Activated T-cell treated with anti-CD3 and anti-CD28 coated beads for 4 hours (primary cell): ENCODE measurements at places on chromosomes 4 and X.
A peak's percentile ranks its signal among the peaks of the same experiment; 100 is the strongest.

- DNase-seq = peak; percentile 47
These were observed 26.8 kb downstream of the PRPS1 start for GRCh38 chrX:107654872-107655761.

DNA sequence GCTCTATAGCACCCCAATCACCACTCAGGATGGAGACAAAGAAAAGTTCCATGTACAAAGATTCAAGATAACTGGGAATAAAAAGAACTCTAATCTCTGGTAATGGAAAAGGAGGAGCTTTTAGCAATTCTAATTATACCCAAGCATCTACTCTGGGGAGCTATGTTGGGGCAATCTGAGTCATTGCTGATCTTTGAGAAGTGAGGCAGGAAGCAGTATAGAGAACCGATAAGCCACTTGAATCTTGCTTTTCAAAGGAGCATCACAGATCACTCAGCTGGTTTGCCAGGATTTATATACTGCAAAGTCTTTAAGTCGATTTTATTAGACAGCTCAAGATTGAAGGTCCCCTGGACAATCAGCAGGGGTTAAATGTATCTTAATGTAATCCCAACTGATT is 220.0 kb downstream of the ENOX2 start:
- DNase-seq = no peak

DNA sequence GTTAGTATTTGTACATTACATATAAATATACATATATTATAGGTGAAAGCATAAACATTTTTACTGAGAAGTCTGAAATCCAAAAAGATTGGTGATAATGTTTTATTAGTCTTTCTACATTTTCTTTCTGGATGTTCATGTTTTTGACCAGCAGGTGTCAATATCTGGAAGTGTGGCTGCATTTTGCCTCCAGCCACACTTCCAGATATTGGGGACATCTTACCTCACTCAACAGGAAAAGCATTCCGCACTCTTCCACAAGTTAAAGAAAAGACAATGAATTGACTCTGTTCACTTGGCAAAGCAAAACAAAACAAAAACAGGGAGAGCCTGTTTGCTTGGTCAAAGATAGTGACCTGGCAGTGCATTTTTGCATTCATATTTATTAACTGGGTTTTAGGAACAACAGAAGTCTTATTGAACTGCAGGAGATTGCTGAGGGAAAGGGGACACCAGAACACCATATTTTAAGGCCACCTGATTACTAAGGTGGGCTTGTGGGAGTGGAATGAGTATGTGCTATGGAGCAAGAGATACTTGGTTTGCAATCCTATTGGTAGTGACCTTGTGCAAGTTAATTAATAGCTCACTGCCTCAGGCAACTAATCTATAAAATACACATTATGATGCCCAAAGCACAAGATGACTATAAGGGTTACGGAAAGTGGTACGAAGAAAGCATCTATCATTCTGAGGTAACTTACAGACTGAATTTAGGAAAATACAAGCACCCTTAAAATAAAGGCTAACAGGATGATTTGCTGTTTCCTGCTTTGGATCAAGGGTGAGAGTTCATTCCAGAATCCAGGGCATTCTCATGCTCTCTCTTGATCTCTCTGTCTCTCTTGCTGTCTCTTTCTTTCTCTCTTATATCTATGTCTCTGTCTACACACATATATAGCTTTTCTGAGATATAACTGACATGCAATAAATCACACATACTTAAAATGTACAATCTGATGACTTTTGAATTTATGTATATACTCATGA is 389.9 kb upstream of the EMCN start:
- no peak for DNase-seq

GRCh38 chr4:29052266-29052665 is 1667.9 kb upstream of the PCDH7 start:
- no peak for DNase-seq

- no peak for DNase-seq
These were observed 48.6 kb downstream of the MAGEA9 start for GRCh38 chrX:149830192-149830873.

- DNase-seq = no peak
These were observed 1806.8 kb upstream of the TENM3 start for GRCh38 chr4:180436361-180436760.

GRCh38 chr4:107897823-107898222 is 33.5 kb upstream of the CYP2U1 start:
- no peak for DNase-seq

GRCh38 chrX:21723084-21723483 is 34.8 kb downstream of the SMPX start:
- no peak for DNase-seq

- no peak for DNase-seq
These were observed 420.1 kb downstream of the ZNF674 start for GRCh38 chrX:46125111-46125510.

GRCh38 chr4:83599183-83599582 is 63.3 kb downstream of the GPAT3 start:
- no peak for DNase-seq

DNA sequence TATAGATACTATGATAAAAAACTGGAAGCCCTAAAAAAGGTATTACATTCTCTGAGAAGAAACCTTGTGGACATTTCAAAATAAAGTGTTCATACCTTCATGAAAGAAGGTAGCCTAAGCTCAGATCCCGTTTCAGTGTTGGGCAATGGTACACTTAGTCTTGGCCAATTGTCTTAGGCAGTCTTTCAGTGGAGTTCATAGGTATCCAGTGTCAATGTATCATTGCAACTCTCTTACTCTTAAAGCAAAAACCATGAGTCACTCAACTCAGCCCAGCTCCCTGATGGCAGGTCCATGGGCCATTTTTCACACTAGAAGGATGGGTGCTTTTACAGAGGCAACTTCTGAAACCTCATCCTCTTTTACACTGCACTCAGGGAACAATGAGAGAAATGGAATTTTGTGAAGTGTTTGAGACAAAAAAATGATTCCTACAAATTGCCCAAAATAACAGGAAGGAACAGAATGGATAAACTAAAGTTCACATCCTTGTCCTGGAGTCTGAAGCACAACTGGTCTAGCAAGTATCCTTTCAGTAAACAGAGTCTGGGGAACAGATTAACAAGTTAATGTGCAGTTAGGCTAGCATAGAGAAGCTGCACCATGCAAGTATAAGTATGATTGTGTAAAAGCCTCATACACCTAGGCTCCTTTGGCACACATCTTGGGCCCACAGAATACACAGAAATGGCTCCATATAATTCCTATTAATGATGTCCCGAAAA is 7.0 kb upstream of the ZNF827 start:
- no peak for DNase-seq

GRCh38 chrX:154596290-154596929 is 11.5 kb downstream of the CTAG1A start:
- DNase-seq = no peak

DNA sequence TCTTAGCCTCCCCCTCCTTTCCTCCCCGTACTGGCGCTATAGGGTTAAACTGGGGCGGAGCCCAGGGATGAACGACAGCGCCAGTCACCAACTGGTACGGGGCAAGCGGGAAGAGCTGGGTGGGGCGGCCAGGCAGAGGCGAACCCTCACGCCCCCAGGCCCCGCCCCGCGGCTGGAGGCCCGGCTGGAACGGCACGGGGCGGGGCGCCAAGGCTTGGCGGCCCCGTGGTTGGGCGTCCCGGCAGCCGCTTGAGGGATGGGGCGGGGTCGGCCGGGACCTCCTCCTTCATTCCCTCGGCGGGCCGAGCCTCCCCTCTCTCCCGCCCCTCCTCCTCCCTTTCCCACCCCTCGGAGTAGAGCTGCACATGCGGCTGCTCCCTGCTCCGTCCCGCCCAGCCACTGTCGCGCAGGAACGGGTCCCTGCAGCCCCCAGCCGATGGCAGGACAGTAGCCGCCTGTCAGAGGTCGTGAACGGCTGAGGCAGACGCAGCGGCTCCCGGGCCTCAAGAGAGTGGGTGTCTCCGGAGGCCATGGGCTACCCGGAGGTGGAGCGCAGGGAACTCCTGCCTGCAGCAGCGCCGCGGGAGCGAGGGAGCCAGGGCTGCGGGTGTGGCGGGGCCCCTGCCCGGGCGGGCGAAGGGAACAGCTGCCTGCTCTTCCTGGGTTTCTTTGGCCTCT is at the start of gene EDA:
EDA (plus strand) TSS at position 335 of the 678 bp plus-strand sequence.
- DNase-seq = peak; percentile 43
